Left ventricle myocardium inferior (tissue), 1 donor: ENCODE measurements at places on chromosomes 13 and 19.

- peaks cover 95% of the 10 kb centered on the region for H3K27me3 ChIP-seq
- no peaks in the 10 kb centered on the region for H3K4me1 ChIP-seq
- no peak overlapping the region for H3K4me3 ChIP-seq
- H3K27ac ChIP-seq: no peak overlapping the region
Observed at GRCh38 chr19:50877338-50877737, 4.1 kb downstream of the KLK2 start.

GRCh38 chr13:19862481-19863313 is 752 bp downstream of the ZMYM5 start:
- H3K4me3 ChIP-seq: peak overlapping the region; percentile 85
- H3K36me3 ChIP-seq: no peaks in the 10 kb centered on the region
- H3K4me1 ChIP-seq: peaks cover 44% of the 10 kb centered on the region
- no peaks in the 10 kb centered on the region for H3K27me3 ChIP-seq
- peak; percentile 28 for DNase-seq

GRCh38 chr19:2325281-2326046 is 2.9 kb downstream of the LSM7 start:
- H3K27me3 ChIP-seq: no peaks in the 10 kb centered on the region
- no peak overlapping the region for H3K27ac ChIP-seq
- H3K4me3 ChIP-seq: no peak overlapping the region

- peaks cover 97% of the 10 kb centered on the region for H3K27me3 ChIP-seq
- no peaks in the 10 kb centered on the region for H3K36me3 ChIP-seq
- H3K4me3 ChIP-seq: no peak overlapping the region
- H3K27ac ChIP-seq: no peak overlapping the region
- H3K4me1 ChIP-seq: no peaks in the 10 kb centered on the region
Observed at GRCh38 chr19:5355076-5355475, 14.5 kb upstream of the PTPRS start.

DNA sequence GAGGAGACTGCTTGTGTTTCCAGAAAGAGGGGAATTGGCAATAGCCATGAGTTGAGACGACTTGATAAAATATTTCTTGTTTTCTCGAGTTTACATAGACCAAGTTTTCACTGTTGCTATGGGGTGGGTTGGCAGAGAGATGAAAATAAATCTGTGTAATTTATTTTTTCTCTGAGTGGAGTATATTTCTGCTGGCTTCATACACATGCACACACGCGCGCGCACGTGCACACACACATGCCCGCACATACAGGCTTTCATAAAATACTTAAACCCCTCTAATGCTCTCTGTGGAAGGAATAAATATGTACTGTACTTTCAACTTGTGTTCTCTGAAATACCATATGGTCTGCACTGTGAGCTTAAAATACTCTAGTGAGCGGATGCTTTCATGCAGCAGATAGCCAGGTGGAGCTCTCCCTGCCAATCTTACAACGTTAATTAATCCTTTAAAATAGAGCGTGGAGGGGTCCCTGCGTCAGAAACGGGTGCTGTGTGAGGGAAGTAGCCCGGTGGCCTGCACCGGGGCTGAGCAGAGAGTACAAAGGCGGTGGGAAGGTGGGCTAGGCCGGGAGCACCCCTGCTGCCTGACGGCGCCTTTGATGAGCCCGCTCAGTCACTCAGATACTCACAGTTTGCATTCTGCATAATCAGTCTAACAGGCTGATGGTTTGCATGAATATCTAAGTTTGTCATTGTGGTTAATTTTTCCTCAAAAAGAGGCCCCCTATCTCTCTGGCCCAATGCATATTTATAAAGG is 44.1 kb downstream of the CCNE1 start:
- H3K27me3 ChIP-seq: peaks cover 73% of the 10 kb centered on the region
- no peaks in the 10 kb centered on the region for H3K4me1 ChIP-seq
- H3K27ac ChIP-seq: no peak overlapping the region
- no peak for DNase-seq
- no peak overlapping the region for H3K4me3 ChIP-seq
- no peaks in the 10 kb centered on the region for H3K36me3 ChIP-seq

DNA sequence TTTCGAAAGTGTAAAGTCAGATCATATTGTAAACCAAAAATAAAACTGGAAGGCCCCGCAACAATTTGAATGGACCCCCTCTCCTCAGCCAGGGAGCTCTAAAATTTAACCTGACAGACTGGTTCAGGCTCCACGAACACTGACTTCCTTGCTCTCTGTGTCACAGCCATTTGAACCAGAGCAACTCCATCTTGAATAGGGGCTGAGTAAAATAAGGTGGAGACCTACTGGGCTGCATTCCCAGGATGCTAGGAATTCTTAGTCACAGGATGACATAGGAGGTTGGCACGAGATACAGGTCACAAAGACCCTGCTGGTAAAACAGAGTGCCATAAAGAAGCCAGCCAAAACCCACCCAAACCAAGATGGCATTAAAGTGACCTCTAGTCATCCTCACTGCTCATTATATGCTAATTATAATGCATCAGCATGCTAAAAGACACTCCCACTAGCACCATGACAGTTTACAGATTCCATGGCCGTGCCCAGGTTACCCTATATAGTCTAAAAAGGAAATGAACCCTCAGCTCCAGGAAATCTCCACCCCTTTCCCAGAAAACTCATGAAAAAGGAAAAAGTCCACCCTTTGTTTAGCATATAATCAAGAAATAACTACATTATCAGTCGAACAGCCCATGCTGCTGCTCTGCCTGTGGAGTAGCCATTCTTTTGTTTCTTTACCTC is 43.1 kb downstream of the RFXAP start:
- H3K36me3 ChIP-seq: peaks cover 20% of the 10 kb centered on the region
- no peak for DNase-seq
- H3K4me1 ChIP-seq: peaks cover 6% of the 10 kb centered on the region
- no peaks in the 10 kb centered on the region for H3K27me3 ChIP-seq
- no peak overlapping the region for H3K4me3 ChIP-seq

DNA sequence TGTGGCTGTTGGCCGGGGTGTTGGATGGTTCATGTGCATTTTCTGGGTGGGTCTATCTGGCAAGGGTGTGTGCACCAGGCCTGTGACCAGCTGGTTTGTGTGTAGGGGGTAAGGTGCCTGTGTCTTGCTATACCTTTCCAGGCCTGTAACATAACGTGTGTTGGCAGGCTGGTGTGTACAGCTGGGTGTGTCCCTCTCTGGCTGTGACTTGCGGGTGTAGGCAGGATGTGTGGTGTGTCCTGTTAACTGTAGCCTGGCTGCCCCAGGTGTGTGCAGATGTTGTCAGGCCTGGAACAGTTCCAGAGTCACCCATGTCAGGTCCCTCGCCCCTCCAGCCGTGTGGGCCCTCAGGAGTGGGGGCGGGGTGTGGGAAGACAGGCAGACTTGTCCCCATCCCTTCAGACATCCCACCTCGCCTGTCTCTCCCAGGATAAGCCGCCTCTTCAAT is 9.8 kb downstream of the KCTD15 start:
- H3K4me3 ChIP-seq: no peak overlapping the region
- DNase-seq: no peak
- peaks cover 52% of the 10 kb centered on the region for H3K4me1 ChIP-seq
- H3K27me3 ChIP-seq: no peaks in the 10 kb centered on the region

- peaks cover 27% of the 10 kb centered on the region for H3K36me3 ChIP-seq
- H3K27ac ChIP-seq: no peak overlapping the region
- DNase-seq: no peak
- H3K27me3 ChIP-seq: no peaks in the 10 kb centered on the region
- no peak overlapping the region for H3K4me3 ChIP-seq
Observed at GRCh38 chr13:42125046-42125445, 76.6 kb downstream of the DGKH start.

- H3K4me3 ChIP-seq: no peak overlapping the region
- H3K36me3 ChIP-seq: peaks cover 4% of the 10 kb centered on the region
- H3K4me1 ChIP-seq: peaks cover 92% of the 10 kb centered on the region
- no peak for DNase-seq
Observed at GRCh38 chr13:46665248-46665632, 112.3 kb downstream of the LRCH1 start.

GRCh38 chr19:39617745-39618144 is 15.4 kb downstream of the LGALS13 start:
- no peaks in the 10 kb centered on the region for H3K4me1 ChIP-seq
- DNase-seq: no peak

- DNase-seq: no peak
- H3K27ac ChIP-seq: no peak overlapping the region
- H3K4me1 ChIP-seq: no peaks in the 10 kb centered on the region
- no peak overlapping the region for H3K4me3 ChIP-seq
Observed at GRCh38 chr19:43316591-43317319, 36.7 kb upstream of the CD177 start.

DNA sequence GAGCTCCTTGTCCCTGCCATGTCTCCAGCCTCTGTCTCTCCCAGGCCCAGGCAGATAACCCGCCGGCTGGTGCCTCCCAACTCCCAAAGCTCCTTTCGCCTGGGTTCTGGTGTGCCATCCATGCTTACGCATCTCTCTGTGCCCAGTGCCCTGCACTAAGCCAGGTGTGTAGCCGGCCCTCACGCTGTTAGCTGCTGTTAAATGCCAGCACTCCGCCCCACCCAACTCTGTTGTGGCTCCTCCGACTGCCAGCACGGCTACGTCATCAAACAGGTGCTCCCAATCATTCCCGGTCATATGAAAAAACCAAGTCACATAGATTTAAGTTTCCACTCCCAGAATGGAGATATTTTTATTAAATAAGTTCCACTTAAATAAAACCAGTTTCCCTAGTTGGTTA is 7.0 kb upstream of the HSPH1 start:
- H3K36me3 ChIP-seq: no peaks in the 10 kb centered on the region
- H3K4me3 ChIP-seq: no peak overlapping the region
- no peak overlapping the region for H3K27ac ChIP-seq
- DNase-seq: no peak
- no peaks in the 10 kb centered on the region for H3K4me1 ChIP-seq

DNA sequence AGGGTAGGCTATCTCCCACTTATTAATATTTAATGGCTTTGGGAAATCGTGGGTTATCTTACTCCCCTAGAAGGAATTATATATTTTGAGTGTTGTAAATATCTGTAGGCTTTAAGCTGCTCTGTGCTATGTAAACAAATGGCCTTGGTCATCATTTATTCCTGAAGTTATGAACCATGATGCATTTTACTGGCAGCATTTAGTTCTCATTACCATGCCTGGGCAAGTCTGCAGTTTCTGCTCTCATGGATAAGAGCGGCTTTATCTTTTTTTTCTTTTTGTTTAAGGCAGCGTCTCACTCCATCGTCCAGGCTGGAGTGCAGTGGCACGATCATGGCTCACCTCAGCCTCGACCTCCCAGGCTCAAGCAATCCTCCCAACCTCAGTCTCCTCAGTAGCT is 156.1 kb downstream of the IRS2 start:
- DNase-seq: no peak
- H3K4me3 ChIP-seq: no peak overlapping the region
- H3K27ac ChIP-seq: no peak overlapping the region
- H3K4me1 ChIP-seq: no peaks in the 10 kb centered on the region
- H3K27me3 ChIP-seq: peaks cover 32% of the 10 kb centered on the region

DNA sequence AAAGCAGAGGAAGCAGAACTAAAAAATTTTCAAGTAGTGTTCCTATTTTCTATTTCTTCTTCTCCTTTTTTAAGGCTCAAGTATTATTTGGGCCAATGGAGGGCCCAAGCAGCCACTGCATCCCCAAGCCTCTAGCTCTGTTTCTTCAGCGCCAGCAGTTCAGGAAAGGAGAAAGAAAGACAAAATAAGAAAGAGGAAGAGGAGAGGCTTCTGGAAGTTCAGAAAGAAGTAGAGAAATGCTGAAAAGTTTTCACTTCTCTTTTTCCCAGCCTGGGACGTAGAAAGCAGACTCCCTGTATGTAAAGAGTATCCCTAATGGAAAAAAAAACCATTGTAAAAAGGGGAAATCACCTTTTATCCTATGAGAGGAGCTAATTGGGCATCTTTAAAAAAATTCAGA is 165.5 kb upstream of the KLF12 start:
- no peaks in the 10 kb centered on the region for H3K36me3 ChIP-seq
- H3K4me3 ChIP-seq: no peak overlapping the region
- H3K4me1 ChIP-seq: no peaks in the 10 kb centered on the region
- DNase-seq: no peak
- H3K27ac ChIP-seq: no peak overlapping the region

GRCh38 chr19:55050749-55051532 is 12.0 kb downstream of the RDH13 start:
- no peaks in the 10 kb centered on the region for H3K4me1 ChIP-seq
- H3K27me3 ChIP-seq: no peaks in the 10 kb centered on the region
- H3K27ac ChIP-seq: no peak overlapping the region

GRCh38 chr19:8304841-8305621 is 3.1 kb downstream of the CD320 start:
- peaks cover 22% of the 10 kb centered on the region for H3K36me3 ChIP-seq
- no peak overlapping the region for H3K4me3 ChIP-seq
- H3K27ac ChIP-seq: no peak overlapping the region
- H3K4me1 ChIP-seq: peaks cover 60% of the 10 kb centered on the region

- H3K27me3 ChIP-seq: no peaks in the 10 kb centered on the region
- H3K4me3 ChIP-seq: no peak overlapping the region
- H3K4me1 ChIP-seq: peaks cover 2% of the 10 kb centered on the region
- H3K27ac ChIP-seq: no peak overlapping the region
- no peak for DNase-seq
Observed at GRCh38 chr13:41971848-41972247, 10.9 kb upstream of the VWA8 start.

DNA sequence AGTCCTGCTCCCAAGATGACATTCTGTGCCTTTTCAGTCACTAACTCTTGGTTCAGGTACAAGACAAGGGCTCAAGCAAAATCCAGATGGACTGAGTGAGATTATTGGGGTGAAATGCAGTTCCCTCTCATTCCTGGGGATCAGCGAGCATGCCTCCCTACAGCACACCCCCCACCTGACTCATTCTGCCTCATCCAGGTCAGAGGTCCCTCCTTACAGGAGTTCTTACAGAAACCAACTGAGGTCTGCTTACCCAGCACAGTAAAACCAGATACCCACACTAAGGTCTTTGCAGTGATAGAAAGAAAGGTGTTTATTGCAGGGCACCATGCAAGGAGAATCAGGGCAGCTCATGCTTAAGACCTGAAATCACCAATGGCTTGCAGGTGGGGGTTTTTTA is 21.6 kb upstream of the MRI1 start:
- H3K27me3 ChIP-seq: no peaks in the 10 kb centered on the region
- DNase-seq: no peak
- no peak overlapping the region for H3K4me3 ChIP-seq
- peaks cover under 1% of the 10 kb centered on the region for H3K4me1 ChIP-seq
- H3K36me3 ChIP-seq: no peaks in the 10 kb centered on the region

- H3K4me3 ChIP-seq: no peak overlapping the region
- H3K4me1 ChIP-seq: no peaks in the 10 kb centered on the region
- no peaks in the 10 kb centered on the region for H3K36me3 ChIP-seq
Observed at GRCh38 chr13:99805361-99805760, 166.2 kb downstream of the ZIC5 start.

- H3K4me1 ChIP-seq: no peaks in the 10 kb centered on the region
- H3K27me3 ChIP-seq: no peaks in the 10 kb centered on the region
- peak; percentile 33 for DNase-seq
- H3K4me3 ChIP-seq: no peak overlapping the region
Observed at GRCh38 chr19:8567522-8568172, 9.6 kb downstream of the MYO1F start.

DNA sequence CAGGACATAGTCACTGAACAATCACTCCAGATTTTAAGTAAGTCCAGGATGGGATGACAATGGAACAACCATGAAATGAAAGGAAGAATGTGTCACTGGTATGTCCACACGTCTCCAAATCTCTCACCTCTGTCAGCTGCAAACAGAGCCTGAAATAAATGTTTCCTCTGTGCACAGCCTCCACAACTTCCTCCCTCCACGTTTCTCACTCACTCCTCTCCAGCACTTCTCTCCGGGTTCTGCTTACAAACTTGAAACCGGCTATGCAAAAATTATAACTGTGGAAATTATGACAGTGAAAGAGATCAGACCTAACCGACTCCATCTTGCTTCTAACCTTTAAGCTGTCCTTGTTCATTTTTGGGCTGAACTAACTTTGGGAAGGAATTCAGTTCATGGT is 35.0 kb upstream of the ALOX5AP start:
- no peak overlapping the region for H3K27ac ChIP-seq
- no peak for DNase-seq
- H3K4me1 ChIP-seq: peaks cover 20% of the 10 kb centered on the region
- H3K27me3 ChIP-seq: peaks cover 10% of the 10 kb centered on the region
- no peaks in the 10 kb centered on the region for H3K36me3 ChIP-seq
